ENCODE measurements at places on chromosomes 11 and 22.

- DNase-seq: no peak
Observed at GRCh38 chr22:39634530-39635405, 64.2 kb downstream of the CACNA1I start.

DNA sequence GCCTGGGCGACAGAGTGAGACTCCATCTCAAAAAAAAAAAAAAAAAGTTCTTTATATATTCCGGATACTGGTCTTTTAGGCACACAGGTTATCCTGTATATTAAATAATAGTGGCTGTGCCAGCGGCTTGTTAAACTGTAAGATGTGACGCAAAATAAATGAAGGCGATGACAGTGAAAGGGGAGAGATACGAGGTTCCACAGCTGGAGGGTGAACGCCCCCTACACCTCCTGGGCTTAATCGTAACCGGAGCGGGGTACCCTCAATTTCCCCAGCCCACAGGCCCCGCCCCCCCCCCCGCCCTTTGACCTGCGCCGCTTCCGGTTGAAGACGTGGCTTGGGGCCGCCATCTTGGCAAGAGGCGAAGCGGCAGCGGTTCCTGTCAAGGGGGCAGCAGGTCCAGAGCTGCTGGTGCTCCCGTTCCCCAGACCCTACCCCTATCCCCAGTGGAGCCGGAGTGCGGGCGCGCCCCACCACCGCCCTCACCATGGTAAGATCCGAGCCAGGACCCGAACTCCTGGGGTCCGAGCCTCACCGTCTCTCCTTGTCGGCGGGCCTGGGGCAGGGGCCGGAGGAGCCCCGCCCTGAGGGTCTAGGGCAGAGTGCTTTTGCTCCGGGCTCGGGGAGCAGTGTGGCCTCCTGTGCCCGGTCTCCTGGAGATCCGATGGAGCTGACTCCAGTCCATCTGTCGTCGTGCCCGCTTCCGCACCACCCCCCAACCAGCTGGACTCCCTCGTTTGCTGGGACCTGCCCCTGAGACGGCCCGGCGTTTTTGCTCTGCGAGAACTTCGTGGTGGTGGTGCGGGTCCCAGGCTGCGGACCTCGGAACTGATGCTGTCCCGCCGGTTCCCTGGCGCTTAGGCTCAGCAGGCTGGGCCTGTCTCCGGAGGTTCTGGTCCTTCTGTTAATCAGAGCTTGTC, at the start of gene ARCN1:
TSS of gene ARCN1 (plus strand) at position 349 of the 920 bp plus-strand sequence. CDS start at position 488, 139 bp downstream.
- DNase-seq: no peak

GRCh38 chr11:82458761-82459160, 274.9 kb downstream of the FAM181B start:
- DNase-seq: no peak

DNA sequence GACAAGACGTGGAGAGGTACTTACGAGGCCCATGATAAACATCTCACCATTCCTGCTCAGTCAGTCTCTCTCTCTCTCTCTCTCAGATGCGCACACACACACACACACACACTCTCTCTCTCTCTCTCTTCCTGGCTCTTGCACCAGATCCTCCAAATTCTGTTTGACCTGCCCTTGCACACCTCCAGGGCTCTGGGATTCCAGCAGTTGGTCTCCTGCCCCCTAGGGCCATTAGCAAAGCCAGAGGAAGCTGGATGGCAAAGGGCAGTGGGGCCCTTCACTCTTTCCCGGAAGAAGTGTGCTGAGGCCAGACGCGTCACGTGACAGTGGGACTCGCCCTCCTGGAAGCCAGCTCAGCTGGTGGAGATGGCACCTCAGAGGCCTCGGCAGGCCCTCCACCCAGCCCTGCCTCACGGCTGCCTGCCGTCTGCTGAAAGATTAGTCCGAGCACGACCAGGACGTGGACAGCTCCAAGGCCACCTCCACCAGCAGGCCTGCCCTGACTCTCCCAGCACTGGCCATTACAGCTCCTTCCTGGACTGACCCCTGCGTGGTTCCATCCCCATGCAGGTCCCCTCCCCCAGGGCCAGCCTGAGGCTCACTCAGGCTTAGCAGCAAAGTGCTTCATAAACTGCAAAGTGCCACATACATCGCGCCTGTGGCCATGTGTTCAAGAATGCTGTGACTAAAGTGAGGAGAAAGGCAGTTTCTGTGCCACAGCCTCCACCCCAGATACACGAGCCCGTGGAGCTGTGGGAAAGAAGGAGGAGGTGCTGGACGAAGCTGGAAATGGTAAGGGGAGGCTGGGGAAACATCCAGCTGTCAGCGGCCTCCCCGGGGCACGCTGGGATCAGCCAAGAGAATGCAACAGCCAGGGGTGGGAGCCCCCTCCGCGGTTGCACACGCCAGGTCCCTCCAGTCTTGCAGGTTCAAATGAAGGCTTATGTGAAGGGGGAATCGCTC, 3.7 kb downstream of the PDGFB start:
- no peak for DNase-seq

DNA sequence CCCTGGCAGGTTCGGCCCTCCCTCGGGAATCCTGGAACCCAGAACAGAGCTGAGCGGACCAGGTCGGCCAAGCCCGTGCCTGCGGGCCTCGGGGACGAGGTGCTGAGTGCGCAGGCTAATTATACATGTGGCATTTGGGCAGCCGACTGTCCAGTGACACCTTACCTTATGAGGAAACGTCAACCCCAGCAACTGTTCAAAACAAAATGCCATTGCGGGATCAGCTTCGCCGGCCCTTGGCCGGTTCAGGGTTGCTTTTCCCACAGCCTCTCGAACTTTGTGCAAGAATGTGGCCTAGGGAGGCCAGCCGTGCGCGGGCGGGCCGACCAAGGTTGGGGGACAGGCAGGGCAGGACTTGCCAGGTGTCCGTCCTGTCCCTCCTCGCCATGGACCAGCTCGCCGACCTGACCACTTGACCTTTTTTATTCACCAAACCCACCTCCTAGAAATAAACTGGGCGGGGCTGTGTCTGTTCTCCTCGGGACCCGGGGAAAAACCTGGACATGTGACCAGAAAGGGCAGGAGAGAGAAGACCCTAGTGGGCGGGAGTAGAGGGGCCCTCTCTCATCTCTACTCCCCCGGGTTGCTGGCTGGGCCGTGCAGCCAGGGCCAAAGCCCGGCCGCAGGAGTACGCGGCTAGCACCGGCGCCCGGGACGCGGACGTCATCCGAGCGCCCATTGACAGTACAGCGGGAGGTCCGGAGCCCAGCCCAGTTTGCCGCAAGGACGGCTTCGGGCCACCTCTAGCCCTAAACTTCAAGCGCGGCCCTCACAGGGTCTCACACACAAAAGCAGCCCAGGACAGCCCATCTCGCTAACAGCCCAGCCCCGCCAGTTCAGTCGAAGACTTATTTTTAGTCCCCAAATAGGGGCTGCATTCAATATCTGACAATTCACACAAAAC, 134.3 kb upstream of the C11orf58 start:
- no peak for DNase-seq

DNA sequence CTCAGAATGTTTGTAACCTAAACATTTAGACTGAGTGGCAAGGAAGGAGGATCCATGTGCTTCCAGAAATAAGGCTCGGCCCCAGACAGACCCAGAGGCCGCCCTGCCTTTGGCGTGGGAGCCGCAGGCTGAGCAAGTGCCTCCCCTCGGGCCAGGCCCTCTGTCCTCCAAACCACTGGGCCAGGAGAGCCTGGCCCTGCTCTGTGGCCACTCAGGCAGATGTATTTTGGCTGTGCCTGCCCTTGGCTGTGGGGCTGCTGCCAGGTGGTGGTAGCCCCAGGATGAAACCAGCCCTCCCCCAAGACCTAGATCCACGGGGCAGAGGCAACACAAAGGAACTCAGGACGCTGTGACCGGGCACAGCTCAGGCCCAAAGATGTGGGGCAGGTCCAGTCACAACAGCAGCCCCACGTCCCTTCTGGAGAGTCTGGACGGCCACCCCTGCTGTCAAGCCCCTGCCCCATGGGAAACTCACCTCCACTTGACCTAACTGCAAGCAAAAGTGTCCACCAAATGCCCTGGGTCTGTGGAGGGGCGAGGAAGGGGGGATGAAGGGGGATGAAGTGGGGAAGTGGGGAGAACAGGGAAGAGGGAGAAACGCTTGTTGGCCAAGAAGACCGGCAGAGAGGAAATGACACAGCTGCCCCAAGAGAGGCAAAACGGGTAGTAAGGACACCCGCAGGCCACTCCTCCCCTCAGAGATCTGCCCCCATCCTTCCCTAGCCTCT, 24.0 kb downstream of the PISD start:
- no peak for DNase-seq

GRCh38 chr11:95700471-95700817, 89.1 kb downstream of the FAM76B start:
- DNase-seq: no peak

DNA sequence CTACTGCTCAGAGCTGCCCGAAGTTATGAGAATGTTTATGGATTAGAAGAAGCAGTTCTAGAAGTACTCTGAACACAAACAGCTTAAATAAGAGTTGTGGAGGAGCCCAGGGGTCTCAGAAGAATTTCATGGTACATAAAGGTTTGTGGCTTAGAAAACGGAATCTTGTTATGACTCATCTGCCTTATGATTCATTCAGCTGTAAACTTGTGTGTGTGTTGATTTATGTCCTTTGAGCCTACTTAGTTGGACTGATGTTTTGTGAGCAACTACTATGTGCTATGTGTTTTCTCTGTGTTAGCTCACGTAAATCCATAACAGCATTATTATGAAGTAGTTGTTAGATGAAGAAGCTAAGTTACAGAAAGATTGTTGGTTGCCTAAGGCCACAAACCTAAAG, 203.7 kb downstream of the PGR start:
- no peak for DNase-seq

GRCh38 chr11:11607772-11608171, 14.0 kb downstream of the GALNT18 start:
- no peak for DNase-seq

- no peak for DNase-seq
Observed at GRCh38 chr22:42717197-42717928, 3.3 kb downstream of the A4GALT start.

DNA sequence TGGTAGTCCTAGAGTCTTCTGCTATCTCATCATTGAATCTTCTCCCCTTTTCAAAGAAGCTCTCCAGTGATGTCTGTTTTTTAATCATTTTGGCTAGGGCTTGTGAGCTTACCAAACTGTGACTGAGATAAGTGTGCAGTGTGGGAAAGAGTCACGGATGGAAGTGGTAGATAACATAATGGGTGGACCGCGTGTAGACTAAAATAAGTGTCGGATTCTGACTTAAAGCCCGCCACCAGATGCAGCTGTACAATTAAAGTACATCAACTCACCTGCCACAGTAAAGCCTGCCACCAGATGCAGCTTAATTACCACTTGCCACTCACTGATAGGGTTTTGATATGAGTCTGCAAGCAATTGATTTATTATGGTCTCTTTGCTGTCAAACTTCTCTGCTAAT, 581.5 kb downstream of the LRRC4C start:
- DNase-seq: no peak

- no peak for DNase-seq
Observed at GRCh38 chr22:24391836-24392217, 35.6 kb upstream of the ADORA2A start.

DNA sequence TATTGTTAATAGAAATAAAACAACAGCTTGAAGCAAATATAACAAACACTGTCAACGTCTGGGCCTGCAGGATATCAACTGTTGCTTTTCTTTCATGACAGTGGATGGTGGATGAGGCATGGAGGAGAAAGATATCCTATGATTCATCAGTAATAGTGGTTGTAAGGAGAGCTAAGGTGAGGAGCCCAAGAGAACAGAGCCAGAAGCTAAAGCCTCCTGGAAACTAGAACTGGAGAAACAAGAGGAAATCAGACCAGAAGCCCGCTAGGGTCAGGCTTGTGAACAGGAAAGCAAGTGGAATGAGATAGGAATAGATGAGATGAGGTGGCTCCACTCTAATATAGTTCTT, 37.7 kb upstream of the MMP12 start:
- no peak for DNase-seq

DNA sequence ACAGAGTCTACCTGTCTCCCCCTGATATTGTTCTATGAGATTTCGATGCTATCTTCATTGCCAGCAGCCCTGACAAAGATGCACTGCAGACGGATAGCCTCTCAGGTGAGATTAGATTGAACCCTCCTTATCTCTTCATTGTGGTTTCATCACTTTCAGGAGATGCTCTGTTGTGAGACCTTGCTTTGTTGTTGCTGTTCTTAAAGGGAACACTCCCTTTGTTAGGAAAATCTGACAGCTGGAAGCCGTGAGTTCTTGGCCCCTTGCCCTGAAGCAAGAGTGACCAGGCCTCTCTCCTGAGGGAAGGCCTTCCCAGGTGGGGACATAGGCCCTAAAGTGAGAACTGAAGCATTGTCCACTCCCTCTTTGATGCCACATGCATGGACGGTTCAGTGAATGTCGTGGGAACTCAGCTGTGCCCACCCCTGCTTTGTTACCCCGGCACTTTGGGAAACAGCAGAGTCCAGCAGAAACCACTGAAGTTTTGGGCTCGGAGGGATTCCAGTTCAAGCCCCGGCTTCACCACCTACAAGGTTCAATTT, 976.1 kb downstream of the TBC1D22A start:
- DNase-seq: no peak

GRCh38 chr11:66789097-66789890, 53.9 kb upstream of the RCE1 start:
- no peak for DNase-seq

GRCh38 chr11:59616396-59616982, 915 bp upstream of the OSBP start:
- no peak for DNase-seq

GRCh38 chr22:49090853-49091135, 736.9 kb downstream of the BRD1 start:
- no peak for DNase-seq

- DNase-seq: no peak
Observed at GRCh38 chr11:103893371-103893770, 143.1 kb upstream of the DDI1 start.

- DNase-seq: no peak
Observed at GRCh38 chr11:80831374-80831773, 1390.5 kb upstream of the TENM4 start.

- no peak for DNase-seq
Observed at GRCh38 chr11:16774936-16775613, 36.6 kb downstream of the C11orf58 start.

- DNase-seq: no peak
Observed at GRCh38 chr11:2468363-2469235, 23.8 kb downstream of the KCNQ1 start.

GRCh38 chr11:8321876-8322275, 58.2 kb upstream of the LMO1 start:
- no peak for DNase-seq

DNA sequence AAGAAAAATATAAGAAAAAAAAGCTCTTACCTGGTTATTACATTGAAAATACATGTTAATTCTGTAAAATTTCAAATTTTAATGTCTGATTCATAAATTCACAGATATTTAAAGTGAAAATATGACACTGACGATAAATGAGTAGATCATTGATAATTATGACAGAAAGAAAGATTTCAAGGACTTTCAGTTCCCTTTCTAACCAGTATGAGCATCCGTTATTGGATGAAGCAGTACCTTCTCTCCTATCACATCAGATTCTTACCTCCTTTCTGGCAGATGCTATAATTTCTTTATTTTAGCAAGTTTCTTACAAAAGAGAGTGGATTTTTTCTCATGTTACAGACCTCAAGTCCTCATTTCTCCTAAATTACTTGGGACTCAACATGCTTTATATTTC, 847.3 kb downstream of the JRKL start:
- DNase-seq: no peak

- no peak for DNase-seq
Observed at GRCh38 chr11:26849036-26849435, 127.2 kb upstream of the SLC5A12 start.

GRCh38 chr11:61147791-61148620, 13.2 kb downstream of the VPS37C start:
- DNase-seq: no peak

- no peak for DNase-seq
Observed at GRCh38 chr11:121300313-121300971, 7.9 kb downstream of the SC5D start.

Measured in cortex of kidney (tissue), 1 donor.